Urinary bladder (tissue), 4 donors: ENCODE measurements at places on chromosomes 6 and 20. TPM values are rescaled to one million over a fixed set of nuclear protein-coding genes. Genes with fewer than 3 reads are reported as not detected.

OR2H2 gene
- not detected for total RNA-seq

CD93 gene
- total RNA-seq: 72.8 TPM

PMEPA1 gene
- total RNA-seq: 20.6 TPM

OPRL1 gene
- total RNA-seq: 1.1 TPM

LRRC73 gene
- not detected for total RNA-seq
